ENCODE measurements at places on chromosomes 2 and 18.

GRCh38 chr2:109607766-109608165 lies 6.0 kb downstream of the SEPTIN10 start:
- DNase-seq, result no peak

GRCh38 chr18:41617647-41618046 lies 337.4 kb upstream of the PIK3C3 start:
- no peak for DNase-seq

GRCh38 chr2:240599141-240599583 lies 12.6 kb downstream of the CAPN10 start:
- DNase-seq, result no peak

- DNase-seq, result no peak
Measured at GRCh38 chr2:236264256-236264655, at the start of gene ASB18. Gene ASB18, minus strand, starts transcription at chr2:236264406. Its CDS starts 61 bp downstream, at chr2:236264345.

- DNase-seq, result no peak
Measured at GRCh38 chr18:3478262-3478978, 28.4 kb downstream of the TGIF1 start.

- no peak for DNase-seq
Measured at GRCh38 chr2:102513355-102513939, 40.4 kb downstream of the SLC9A4 start.

DNA sequence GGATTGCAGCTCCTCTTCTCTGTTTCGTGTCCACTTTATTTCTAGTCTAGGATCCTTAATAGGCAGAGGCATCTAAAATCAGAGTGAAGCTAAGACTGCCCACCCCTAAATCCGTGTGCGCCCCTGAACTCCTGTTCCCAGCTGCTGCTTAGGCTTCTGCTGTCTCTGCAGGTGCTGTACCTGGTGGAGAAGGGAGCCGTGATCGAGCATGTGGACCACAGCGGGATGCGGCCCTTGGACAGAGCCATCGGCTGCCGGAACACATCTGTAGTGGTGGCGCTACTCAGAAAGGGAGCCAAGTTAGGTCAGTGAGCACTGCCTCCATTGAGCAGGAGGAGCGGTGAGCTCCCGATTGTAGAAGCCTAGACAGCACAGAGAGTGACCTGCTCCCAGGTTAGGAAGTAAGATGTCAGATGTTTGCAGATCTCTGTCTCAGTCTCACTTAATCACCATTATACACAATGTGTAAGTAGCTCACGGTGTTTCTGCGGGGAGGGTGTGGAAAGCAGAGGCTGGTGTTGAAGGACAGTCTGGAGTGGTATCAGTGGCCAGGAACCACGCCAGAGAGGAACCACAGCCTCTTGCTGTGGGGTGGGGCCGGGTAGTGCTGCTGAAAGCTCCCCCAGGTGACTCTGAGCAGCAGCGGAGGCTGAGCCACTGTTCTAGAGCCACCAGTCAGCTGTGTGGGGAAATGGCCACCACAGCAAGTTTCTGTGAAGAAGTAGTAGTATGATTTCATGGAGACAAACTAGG lies 62.3 kb downstream of the WDSUB1 start:
- no peak for DNase-seq

- DNase-seq, result no peak
Measured at GRCh38 chr2:128444121-128444771, 125.6 kb upstream of the HS6ST1 start.

DNA sequence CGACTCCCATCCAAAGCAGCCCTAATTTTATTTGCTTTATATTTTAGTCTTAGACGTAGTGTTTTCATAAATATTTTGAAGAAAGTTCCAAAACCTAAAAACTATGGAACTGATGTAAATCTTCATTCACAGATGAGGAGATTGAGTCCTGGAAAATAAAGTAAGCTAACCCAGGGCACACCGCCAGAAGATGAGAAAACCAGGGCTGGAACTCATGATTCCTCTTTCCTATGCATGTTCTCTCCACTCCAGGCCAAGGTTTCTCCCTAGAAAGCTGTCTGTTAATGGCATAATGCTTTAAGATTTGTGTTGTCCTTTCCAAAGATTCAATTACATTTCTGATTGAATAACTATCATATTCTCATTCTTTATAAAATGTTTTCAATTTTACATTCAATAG lies 78.4 kb upstream of the ZC3H15 start:
- DNase-seq, result no peak

DNA sequence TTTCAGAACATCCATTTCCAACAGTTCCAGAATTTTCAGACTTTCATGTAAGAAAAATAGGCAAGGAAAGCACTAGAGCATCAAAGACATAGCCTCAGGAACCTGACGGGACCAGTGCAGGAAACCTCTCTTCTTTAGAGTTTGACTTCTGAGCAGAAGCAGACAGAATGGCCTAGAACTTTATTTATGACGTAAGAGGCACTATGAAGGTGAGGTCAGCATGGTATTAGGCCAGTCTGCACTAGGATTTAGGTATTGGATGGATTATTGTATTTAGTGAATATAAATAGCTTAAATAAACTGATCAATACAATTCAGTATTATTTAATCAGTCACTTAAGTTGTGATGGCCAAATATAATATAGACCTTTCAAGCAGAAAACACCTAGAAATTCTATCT lies 117.6 kb downstream of the CYRIA start:
- DNase-seq, result no peak

DNA sequence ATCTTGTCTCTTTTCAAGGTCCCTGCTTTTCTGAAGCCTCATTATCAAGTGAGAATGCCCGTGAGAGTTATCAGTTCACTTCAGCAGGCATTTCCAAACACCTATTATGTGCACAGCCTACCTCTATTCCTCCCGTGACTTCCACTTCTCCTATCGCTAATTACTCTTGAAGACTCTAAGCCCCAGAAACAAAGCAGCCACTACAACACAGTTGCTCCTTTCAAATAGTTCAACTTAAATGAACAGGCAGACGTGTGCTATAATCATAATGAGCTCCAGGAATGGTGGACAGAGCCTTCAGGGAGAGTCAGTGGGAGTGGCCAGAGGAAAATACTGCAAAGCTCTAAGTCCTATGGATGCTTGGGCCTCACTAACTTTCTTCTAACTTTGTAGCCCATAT lies 159.0 kb downstream of the RDH14 start:
- DNase-seq, result no peak

GRCh38 chr2:86747711-86748639 lies 27.9 kb downstream of the RMND5A start:
- no peak for DNase-seq

- no peak for DNase-seq
Measured at GRCh38 chr2:38599706-38600105, 3.0 kb downstream of the HNRNPLL start.

DNA sequence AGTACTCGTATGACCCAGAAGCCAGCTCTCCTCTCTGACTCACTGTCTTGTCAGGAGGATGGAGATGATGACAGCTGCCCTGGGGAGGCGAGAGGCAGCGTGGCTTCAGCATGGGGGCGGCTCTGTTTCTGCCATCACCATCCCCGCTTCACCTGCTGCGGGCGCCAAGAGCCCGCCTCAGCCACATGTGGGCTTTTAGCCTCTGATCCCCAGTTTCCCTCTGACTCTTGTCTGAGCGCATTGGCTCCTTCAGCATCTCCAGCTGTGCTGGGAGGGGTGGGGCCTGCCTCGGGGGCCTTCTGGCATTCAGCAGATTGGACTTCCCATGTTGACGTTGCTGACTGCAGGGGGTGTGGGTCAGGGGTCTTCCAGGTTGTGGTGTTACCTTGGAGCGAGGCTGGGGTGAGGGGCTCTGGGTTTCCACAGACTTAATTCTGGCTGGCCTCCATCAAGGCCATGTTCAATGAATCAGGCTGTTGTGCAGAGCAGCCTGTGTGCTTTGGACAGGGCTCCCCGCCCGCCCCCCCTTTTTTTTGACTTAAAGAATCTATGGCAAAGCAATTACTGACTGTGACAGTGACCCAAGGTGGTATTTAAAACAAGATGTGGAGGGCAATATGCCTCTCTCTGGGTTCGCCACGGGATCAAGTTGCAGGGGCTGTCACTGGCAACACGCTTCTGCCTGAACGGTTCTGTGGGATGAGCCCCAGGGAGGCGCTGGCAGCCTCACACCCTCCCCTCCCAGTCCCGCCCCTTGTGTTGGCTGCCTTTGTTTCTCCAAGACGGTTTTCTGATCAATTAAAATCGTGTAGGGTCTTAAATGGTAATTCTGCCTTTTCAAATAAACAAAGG lies 228.3 kb downstream of the LDLRAD4 start:
- DNase-seq, result no peak

GRCh38 chr18:76721207-76721996 lies 101.0 kb upstream of the ZNF236 start:
- DNase-seq, result no peak

DNA sequence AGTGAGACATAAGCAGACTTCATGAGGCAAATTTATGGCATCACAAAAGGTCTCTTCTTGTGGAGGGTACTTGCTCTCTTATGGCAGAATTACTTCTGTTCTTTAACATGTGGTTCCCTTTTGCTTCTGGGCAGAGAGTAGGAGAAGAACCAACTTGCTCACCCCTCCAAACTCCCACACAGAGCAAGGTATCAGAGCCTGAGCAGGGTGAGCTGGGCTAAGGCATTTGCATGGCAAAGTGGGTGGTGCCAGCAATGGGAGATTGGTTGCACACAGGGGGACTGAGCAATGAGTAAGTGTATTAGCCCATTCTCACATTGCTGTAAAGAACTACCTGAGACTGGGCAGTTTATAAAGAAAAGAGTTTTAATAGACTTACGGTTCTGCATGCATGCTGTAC lies 64.2 kb upstream of the ITGB6 start:
- DNase-seq, result no peak

GRCh38 chr2:221558107-221558506 lies 14.0 kb downstream of the EPHA4 start:
- no peak for DNase-seq

- no peak for DNase-seq
Measured at GRCh38 chr2:173017646-173018420, 57.8 kb upstream of the MAP3K20 start.

GRCh38 chr2:51695531-51695930 lies 663.6 kb upstream of the NRXN1 start:
- no peak for DNase-seq

DNA sequence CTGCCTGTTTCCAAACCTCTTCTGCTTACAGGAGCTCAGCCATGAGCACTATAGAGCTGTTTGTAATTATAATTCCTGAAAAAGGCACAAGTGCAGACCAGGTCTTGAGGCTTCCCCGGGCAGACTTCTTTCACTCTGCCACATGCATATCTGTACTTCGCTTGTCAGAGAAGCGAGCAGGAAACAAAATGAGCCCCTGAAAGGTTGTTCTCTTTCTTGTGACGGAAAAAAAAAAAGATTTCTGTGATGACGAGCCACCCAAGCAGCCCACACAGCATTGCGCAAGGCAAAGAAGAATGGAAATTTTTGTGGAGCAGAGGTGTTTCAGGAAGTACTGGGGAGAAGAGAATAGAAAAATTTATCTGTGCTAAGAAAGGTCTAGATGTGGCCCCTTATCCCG lies 54.0 kb upstream of the LINC00305 start:
- no peak for DNase-seq

GRCh38 chr2:232541961-232542714 lies 2.6 kb downstream of the CHRNG start:
- DNase-seq, result no peak

- no peak for DNase-seq
Measured at GRCh38 chr18:23279931-23280330, 144.6 kb downstream of the CABLES1 start.

DNA sequence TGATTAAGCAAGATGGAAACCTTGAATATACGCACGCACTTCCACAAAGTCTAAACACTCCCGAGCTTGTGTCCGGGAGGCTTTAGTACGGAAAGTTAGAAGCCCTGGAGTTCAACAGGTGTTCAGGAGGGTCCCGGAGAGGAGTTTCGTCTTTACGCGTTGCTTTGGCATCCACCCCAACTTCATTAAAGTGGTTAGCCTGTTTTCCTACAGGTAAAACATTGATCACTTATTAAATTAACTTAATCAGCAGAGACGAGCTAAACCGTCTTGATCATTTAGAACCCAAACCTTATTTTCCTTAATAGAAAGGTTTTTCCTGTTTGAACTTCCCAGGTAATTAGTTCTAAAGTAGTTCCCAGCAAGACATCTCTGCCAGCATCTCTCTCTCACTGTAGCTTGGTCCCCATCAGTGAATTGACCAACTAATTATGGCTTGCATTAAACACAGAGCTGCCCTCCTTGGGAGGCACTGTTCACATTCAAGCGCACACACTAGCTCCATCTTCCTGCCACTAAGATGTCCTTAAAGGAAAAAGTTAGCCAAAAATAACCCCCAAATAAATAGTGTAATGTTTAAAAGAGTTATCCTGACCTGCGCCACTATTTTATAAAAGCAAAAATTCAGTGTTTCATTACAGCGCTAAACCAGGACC lies 1.4 kb downstream of the NPAS2 start:
- no peak for DNase-seq

- DNase-seq, result no peak
Measured at GRCh38 chr2:60371219-60371618, 182.2 kb downstream of the BCL11A start.

GRCh38 chr2:137865954-137866540 lies 98.2 kb upstream of the HNMT start:
- peak; percentile 20 for DNase-seq

- no peak for DNase-seq
Measured at GRCh38 chr2:164243315-164243714, 378.0 kb downstream of the GRB14 start.

GRCh38 chr2:195117011-195117410 lies 540.0 kb upstream of the SLC39A10 start:
- DNase-seq, result no peak

DNA sequence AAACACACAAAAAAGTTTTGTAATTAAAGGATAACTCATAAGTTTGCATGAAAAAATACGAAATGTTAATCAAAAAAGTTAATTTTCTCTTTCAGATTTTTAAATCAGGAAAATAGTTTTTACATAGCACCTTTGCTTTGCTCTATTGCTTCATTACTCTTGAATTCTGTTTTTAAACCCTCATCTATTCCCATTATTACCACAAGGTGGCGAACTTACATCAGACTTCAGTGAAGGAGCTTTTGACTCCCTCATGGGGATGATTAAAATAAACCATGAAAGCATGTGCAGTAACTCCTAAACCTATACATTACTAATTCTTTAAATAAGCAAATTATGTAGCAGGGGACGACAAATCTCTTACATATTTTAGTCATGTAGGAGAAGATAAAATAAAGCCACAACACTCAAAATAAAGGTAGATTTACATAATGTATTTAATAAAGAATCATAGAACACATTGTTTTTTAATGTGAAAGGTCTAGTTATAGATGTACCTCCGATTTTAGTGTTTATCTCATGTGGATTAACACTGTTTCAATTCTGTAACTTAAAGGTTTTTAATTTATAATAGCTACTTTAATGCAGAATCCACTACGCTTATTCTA lies 105.2 kb downstream of the NETO1 start:
- no peak for DNase-seq

- DNase-seq, result peak; percentile 5
Measured at GRCh38 chr2:42047488-42048298, at the start of gene PKDCC. Gene PKDCC, plus strand, starts transcription at chr2:42048021. Its CDS starts 179 bp downstream, at chr2:42048200.

GRCh38 chr2:181366675-181367175 lies 90.5 kb upstream of the ITGA4 start:
- DNase-seq, result no peak

- DNase-seq, result no peak
Measured at GRCh38 chr2:55965966-55966365, 42.4 kb upstream of the EFEMP1 start.

- DNase-seq, result no peak
Measured at GRCh38 chr18:40577981-40578365, 1377.1 kb upstream of the PIK3C3 start.
